ENCODE measurements at places on chromosomes 6 and 20.

GRCh38 chr20:59437601-59438031 lies 137.2 kb downstream of the EDN3 start:
- no peak for DNase-seq

GRCh38 chr6:151139524-151139923 lies 100.2 kb upstream of the AKAP12 start:
- no peak for DNase-seq

- DNase-seq = no peak
Measured at GRCh38 chr20:63842258-63842657, 11.2 kb upstream of the ZBTB46 start.

GRCh38 chr6:119612911-119613381 lies 263.4 kb upstream of the MAN1A1 start:
- no peak for DNase-seq

GRCh38 chr6:21278375-21278745 lies 315.2 kb upstream of the SOX4 start:
- DNase-seq = no peak

- no peak for DNase-seq
Measured at GRCh38 chr6:63928613-63929012, 293.0 kb downstream of the PHF3 start.

GRCh38 chr20:45945678-45946148 lies 11.2 kb downstream of the PCIF1 start:
- no peak for DNase-seq

- peak; percentile 64 for DNase-seq
Measured at GRCh38 chr20:10863337-10864060, 189.7 kb upstream of the JAG1 start.

GRCh38 chr6:155880900-155881299 lies 425.3 kb upstream of the NOX3 start:
- peak; percentile 22 for DNase-seq

DNA sequence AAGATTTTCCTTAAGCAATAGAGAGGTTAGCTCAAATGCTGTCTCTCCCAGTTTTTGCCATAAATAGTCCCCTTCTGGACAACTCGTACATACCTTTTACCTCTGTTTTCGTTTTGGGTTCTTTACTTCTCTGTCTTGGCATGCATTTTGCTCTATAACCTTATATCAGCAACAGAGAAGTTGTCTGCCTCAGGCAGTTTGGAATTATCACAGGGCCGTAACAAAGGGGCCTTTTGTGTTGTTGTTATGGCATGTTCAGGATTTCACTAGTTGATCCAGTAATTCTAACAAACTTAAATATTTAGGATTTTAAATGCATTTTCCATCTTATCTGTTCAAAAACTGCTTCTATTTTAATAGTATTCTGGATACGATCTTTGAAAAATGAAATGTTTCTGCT lies 259.8 kb downstream of the CD109 start:
- no peak for DNase-seq

DNA sequence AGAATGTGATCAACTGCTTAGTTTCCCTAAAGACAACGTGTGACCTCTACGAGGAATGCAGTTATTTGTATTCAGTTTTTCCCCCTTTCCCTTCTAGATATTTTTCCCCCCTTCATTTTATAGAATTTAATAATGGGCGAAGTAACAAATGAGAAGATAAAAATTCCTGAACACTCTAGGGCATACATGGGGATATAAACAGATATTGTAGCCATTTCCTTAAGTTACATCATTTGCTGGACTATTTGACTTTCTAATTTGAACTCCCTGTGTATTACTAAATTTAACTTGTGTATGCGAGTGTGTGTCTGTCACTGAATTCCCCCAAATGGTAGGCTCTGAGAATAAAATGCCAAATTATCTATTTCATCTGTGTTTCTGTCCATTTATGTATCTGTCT lies 99.0 kb upstream of the ZFP64 start:
- no peak for DNase-seq

DNA sequence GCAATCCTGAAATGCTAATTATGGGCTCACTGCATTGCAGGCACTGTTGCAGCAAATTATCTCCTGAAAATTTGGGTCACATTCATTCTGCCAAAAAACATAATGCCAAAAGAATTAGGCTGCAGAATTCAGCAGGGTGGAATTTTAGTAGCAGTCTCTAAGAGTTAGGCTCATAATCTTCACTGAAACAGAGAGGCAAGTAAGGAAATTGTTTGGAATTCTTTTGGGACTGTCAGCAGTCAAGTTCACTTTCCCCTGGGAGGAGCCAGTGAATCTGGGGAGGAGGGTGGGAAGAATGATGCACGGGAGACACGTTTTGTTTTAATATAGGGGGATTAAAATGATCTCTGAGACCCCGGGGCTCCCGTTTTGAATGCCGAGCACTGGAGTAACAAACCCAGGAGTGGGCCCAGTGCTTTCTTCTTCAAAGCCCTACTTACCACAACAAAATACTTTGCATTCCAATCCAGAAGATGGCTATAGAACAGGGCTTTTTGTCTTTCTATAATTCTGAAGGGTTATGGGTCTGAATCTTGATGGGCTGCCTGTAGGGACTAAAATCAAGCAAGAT lies 44.7 kb downstream of the SOBP start:
- DNase-seq = no peak

GRCh38 chr6:64782877-64783276 lies 924.1 kb downstream of the EYS start:
- DNase-seq = no peak

GRCh38 chr6:48667797-48668196 lies 556.8 kb upstream of the PTCHD4 start:
- DNase-seq = no peak

- DNase-seq = no peak
Measured at GRCh38 chr20:51902933-51903332, 100.6 kb upstream of the SALL4 start.

- DNase-seq = no peak
Measured at GRCh38 chr6:158172001-158172400, 3.9 kb downstream of the GTF2H5 start.

DNA sequence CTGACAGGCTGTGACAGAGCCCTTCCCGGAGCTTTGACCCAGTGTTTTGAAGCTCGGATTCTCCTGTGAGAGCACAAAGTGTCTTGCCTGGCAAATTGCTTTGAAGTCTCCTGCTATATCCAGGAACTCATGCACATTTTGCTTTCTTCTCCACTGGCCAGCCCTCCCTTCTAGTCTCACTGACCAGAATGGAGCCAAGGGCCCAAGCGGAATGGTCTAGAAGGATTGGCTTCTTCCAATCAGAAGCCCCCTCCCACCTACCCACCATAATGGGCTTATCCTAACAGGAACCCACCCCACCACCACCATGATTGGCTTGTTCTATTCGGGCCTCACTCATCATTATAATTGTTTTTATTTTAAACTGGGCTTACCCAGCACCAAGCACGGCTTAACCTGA lies 130.1 kb downstream of the PXDC1 start:
- no peak for DNase-seq

- no peak for DNase-seq
Measured at GRCh38 chr6:54473328-54473727, 165.1 kb downstream of the TINAG start.

DNA sequence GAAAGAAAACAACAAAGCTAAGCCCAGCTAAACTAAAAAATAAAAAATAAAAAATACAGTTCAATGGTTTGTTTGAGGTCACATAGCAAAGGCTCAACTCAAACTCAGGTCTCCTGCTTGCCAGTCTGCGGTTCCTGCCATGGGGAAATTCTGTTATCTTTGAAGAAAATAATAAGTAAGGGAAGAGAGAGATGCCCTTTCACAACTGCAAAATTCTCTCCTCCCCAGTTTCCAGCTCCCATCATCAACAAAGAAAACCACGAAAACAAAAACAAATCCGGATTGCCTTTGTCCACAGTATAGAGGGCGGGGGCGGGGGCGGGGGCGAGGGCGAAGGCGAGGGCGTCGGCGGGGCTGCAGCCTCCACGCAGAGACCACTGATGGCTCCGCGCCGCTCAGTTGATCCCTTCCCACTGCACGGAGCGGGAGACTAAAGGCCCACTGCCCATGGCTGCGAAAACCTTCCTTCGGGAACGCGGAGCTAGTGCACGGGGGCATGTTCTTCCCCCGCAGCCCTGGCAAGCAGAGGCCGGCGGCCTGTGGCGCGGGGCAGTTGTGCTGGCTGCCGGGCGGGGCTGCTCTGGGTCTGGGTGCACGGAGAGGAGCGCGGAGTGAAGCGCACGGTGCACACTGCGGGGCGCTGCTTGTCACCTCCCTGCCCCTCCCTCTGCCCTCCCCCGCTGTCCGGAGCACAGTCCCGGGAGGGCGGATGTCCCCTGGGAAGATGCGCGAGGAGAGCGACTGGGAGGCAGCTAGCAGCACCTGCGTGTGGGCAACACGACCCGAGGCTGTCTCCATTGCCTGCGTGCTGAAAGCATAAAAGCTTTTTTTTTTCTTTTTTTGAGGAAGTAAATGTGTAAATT lies 54.1 kb upstream of the TPD52L1 start:
- no peak for DNase-seq

GRCh38 chr6:117280922-117281321 lies 15.6 kb downstream of the VGLL2 start:
- no peak for DNase-seq

DNA sequence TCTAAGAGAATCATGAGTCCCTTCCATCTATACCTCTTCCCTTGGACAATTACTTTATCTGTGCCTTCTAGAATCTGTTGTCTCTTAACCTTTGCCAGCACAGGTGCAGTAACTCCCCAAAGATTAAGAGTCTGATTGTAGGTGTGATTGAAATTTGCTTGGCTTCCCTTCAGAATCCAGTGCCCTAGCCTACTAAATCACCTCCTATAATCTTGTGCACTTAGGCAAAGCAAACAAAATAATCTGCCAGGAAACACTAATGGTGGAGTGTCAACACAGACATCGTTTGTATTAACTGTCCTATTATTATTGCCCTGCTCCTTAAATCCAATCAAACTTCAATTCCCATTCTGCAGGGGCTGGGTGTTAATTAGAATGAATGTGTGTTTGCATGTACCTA lies 28.0 kb downstream of the ID4 start:
- no peak for DNase-seq

DNA sequence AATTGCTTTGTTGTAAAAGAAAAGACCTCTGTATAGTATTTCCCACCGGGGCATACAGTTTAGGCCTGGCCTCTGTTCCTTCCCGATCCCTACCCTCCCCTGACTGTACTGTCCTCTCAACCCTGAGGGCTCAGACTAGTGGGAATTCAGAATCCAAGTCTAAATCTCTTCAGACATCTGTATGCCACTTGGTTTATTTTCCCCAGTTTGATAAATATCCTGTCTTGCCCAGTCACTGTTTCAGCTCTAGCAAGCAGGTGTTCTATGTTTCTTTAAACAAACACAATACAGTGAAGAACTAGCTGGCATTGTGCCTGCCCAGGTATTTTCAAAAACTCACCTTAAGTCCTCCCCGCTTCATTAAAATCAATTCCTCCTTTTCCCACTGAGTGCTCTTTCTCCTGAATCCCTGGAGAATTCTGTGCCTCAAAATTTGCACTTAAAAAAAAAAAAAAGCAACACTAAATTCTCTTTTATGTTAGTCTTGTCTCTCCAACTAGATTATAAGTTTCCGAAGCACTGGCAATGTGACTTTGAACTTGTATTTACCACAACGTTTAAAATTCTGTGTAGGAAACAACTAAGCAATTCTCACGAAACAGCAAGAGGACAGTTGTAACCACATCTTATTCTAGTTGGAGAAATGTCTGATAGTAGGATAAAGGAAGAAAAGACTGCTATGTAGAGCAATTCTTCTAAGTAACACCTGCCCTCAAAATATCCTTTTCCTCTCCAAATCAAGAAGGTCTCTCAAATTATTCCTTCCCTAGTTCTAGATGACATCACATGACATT lies 112.0 kb upstream of the CARMIL1 start:
- no peak for DNase-seq

- no peak for DNase-seq
Measured at GRCh38 chr6:120496661-120497060, 837.6 kb downstream of the TBC1D32 start.

DNA sequence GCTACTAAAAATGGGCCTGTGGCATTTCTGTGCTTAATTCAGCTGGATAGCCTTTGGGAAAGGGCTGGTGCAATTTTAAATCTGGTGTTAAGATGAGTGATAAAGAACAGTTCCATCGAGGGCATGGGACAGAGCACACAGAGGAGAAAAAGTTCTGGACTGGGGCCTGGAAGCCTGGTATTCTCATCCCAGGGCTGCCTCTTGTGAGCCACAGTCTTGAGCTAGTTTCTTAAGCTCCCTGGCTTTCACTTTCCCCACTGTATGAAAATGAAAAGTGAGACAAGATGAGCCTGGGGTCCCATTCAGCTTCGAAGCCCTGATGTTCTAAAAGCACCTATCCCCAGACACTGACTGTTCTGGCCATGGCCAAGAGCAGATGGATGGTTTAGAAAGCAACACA lies 14.3 kb upstream of the LAMA4 start:
- no peak for DNase-seq

DNA sequence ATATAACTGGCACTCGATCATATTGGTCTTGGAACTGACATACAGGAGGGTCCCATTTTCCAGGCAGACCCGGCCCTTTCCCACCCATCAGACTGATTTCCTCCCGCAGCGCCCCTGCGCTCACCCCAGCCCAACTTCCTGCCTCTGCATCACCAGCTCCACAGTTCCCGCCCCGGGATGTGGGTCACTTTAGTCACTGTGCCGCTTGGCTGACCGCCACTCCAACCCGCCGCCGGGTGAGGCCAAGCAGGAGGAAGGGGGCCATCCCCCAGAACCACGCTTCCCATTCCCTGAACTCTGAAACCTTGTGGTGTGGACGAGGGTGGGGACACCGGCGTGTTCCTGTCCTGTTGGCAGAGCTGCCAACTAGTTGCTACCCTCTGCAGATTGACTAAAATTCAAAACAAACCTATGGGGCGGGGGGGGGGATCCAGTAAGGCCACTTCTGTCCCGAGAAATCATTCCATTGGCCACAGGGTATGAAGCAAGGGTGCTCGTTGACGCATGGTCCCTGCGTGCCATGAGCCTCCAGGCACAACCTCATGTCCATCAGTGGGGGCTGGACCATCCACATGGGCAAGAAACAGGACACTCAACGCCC lies 12.3 kb downstream of the TGM2 start:
- DNase-seq = no peak

DNA sequence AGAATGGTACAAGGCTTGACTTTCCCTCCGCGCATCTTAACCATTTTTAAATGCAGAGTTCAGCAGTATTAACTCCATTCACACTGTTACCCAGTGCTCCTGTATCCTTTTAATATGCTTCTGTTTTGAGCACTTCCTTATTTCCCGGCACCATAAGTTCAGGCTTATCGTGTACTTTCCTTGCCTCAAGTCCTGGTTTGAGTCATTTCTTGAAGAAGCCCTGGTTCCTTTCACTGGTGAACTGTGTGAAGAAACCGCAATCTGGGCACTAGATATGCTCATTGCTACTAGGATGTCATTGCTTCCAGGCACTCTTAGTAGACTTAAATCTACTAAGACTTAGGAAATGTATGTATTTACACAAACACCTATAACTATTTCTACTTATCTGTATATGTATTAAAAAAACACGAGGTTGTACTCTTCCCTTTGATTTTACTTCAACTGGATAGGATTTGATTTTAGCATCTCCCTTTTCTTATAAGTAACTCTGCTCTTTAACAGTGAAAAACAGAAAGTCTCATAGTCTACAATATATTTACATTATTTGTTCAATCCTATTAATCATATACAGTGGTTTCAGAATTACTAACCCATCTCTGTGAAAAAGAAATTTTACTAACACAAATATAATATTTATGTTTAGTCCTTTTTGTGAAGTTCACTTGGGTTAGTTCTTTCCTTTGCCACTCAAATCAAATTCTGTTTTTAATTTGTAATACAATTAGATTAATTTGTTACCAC lies 135.5 kb downstream of the CDKAL1 start:
- DNase-seq = no peak

GRCh38 chr6:137043710-137044365 lies 927 bp downstream of the IL20RA start:
- DNase-seq = no peak
